Cardiac muscle cell (in vitro differentiated cells and primary cell): ENCODE measurements at places on chromosomes 5 and 9. TPM values are rescaled to one million over a fixed set of nuclear protein-coding genes. Genes with fewer than 3 reads are reported as not detected.

Gene CAMLG
- polyA plus RNA-seq = 22.7 and 28.4 TPM in 2 replicates

Gene TRIM14
- 0.57 and 4.4 TPM in 2 replicates for polyA plus RNA-seq

Gene VCAN
- 184 and 273 TPM in 2 replicates for polyA plus RNA-seq

Gene RGS7BP
- not detected in 2 replicates for polyA plus RNA-seq

Gene SLC34A3
- 0.24 TPM in 1 of 2 replicates, not detected in the other for polyA plus RNA-seq
